ENCODE measurements at places on chromosomes 12 and 14.

DNA sequence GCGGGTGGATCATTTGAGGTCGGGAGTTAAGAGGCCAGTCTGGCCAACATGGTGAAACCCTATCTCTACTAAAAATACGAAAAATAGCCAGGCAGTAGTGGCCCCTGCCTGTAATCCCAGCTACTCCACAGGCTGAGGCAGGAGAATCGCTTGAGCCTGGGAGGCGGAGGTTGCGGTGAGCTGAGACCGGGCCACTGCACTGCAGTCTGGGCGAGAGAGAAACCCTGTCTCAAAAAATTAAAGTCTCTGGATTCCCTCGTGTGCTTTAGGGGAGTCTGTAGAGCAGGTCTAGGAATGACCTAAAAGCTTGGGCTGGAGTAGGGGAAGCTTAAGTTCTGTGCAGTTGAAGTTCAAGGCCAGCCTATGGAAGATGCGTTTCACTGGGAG, 697 bp upstream of the TULP3 start:
- no peak for DNase-seq

- DNase-seq, result peak; percentile 20
Measured at GRCh38 chr12:19997656-19998400, 370.5 kb upstream of the PDE3A start.

DNA sequence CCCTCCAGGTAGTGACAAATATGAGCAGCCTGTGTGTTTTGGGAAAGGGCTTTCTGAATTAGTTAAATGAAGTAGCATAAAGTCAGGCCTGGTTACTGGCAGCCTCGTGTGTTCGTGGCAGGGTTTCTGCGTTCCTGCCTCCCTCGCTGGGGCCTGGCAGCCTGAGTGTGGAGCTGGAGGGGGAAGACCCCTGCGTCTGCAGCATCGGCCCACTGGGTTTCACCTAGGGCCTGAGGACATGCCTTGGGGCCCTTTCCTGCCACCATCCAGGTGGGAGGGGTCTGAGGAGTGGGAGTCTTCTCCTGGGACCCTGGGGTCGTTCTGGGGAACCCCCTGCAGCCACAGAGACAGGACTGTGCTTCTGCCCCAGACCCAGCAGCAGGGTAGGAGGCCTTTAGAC, 20.4 kb upstream of the AMN start:
- DNase-seq, result no peak

GRCh38 chr14:68373847-68374444, 418.9 kb downstream of the ZFP36L1 start:
- DNase-seq, result no peak

GRCh38 chr12:155646-156045, 58.3 kb downstream of the SLC6A12 start:
- DNase-seq, result no peak

GRCh38 chr12:101696251-101697196, 916 bp upstream of the CHPT1 start:
- DNase-seq, result peak; percentile 6

GRCh38 chr14:37585101-37585511, 9.9 kb downstream of the FOXA1 start:
- DNase-seq, result no peak

- DNase-seq, result peak; percentile 77
Measured at GRCh38 chr12:69527506-69528272, 57.5 kb downstream of the FRS2 start.

- no peak for DNase-seq
Measured at GRCh38 chr12:6425590-6426531, 18.9 kb upstream of the CD27 start.

GRCh38 chr12:13383379-13383778, 186.9 kb downstream of the EMP1 start:
- no peak for DNase-seq

DNA sequence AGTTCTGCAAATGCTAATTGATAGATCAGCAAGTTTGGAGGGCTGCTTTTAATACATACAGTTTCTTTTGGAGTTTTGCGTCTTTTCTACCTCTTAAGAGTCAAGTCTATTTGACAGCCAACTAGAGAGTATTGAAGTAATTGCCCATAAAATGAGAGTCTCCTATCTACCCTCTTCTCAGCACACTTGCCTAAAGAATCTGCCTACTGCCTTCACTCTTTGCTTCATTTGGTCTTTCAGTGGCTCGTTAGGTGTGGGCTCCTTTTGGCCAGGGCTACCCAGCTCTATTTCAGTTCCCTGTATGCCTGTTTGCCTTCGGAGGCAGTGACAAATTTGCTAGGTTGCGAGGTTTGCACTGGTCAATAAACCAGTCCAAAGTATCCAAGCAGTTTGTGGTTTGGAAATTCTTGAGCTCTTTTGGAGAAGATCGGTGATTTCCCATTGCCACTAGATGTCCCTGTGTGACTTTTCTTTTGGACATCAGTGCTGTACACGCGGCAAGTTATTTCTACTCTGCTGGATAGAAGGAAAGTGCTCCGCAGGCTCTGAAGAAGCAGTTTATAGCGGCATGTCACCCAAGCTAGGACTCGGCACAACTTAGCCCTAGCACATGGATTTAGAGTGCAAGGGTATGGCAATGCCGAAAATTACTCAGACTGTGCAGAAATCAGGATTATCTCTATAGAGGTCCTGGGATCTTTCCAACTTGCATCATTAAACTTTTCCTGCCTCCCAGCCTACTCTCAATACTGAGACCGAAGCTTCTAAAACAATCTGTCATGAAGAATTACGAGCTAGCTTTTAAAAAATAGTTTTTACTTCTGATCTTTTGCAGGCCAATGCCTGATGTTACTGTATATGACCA, 38.6 kb downstream of the MGST1 start:
- DNase-seq, result peak; percentile 29

- DNase-seq, result no peak
Measured at GRCh38 chr14:93163564-93163963, 21.1 kb downstream of the MOAP1 start.

- no peak for DNase-seq
Measured at GRCh38 chr12:56374726-56375597, 12.3 kb upstream of the APOF start.

GRCh38 chr12:41437563-41437962, 249.4 kb downstream of the PDZRN4 start:
- DNase-seq, result no peak

- no peak for DNase-seq
Measured at GRCh38 chr12:130495156-130495555, 157.5 kb downstream of the PIWIL1 start.

DNA sequence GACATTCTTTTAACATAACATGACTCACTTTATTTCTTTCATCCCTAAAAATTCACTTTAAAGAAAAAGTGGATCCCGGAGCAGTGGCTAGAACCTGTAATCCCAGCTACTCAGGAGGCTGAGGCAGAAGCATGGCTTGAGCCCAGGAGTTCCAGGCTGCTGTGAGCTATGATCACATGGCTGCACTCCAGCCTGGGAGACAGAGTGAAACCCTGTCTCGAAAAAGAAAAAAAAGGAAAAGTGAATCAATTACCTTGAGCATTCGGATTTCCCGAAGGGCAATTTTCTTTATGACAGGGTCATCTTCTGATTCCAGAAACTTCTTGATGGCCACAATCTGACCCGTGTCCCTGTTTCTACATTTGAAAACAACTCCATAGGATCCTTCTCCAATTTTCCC, 1.2 kb downstream of the CDKL1 start:
- DNase-seq, result no peak

- no peak for DNase-seq
Measured at GRCh38 chr12:99147130-99147529, 500.4 kb upstream of the GARIN6 start.

- DNase-seq, result peak; percentile 65
Measured at GRCh38 chr14:69092840-69093422, 60.0 kb downstream of the DCAF5 start.

DNA sequence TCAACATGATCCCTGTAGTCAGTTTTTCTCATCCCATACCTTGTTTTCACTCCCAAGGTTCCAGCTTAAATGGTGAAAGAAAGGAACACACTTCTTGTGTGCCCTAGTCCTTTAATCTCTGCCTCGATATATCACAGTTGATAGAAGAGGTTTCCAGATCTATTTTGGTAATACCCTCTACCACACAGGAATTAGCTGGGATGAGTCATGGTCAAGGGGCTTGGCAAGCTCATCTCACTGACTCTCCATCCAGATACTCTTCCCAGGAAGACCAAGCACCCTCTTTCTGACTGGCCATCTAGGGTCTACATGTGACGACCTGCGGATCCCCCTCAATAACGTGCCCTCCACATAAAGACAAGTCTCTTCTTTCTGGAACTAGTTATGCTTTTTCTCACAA, 277.9 kb downstream of the ITPR2 start:
- DNase-seq, result no peak

- DNase-seq, result no peak
Measured at GRCh38 chr12:100699209-100699608, 95.4 kb upstream of the ANO4 start.

- DNase-seq, result no peak
Measured at GRCh38 chr12:42574851-42575266, 14.7 kb downstream of the PRICKLE1 start.

DNA sequence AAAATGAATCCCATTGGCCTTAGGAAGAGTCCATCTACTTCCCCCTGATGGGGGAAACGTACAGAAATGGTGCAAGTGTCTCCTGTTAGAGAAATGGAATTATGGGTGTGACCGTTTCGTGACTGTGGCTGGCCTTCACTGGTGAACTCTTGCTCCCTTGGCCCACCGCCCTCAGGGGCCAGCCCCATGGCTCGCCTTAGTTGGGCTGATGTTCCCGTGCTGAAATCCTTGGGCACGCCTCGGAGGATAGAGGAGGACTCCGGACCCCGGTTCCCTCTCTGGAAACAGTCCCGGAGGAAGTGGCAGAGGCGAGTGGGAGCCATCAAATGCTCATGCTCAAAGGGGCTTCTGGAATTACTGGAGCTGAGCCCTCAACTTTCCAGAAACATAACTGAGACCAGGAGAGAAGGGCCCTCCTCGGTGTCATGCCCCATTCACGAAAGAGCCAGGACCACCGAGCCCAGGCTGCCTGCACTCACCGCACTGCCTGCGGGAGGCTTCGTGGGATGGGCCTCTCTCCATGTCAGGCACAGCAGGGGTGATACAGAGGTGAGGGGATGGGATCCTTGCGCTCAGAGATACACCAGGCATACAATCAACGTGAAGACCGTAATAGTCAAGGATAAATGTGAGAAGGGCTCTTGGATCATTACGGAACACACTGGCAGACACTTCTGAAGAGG, 10.1 kb upstream of the CACNA2D4 start:
- DNase-seq, result no peak

- no peak for DNase-seq
Measured at GRCh38 chr14:63243646-63244045, 39.4 kb downstream of the RHOJ start.

DNA sequence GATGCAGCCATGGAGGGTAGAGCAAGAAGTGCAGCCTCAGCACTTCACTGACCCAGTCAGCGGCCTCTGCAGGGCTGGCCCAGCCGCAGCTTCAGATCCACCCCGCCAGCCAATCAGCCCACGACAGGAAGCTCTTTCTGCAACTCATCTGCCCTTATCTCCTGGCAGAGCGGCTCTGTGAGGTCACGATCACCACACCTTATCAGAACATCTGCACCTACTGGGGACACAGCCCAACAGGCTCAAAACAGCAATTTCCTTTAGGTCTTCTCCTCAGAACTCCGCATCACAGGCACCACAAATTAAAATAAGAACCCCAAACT, 287.3 kb downstream of the BCL11B start:
- no peak for DNase-seq

DNA sequence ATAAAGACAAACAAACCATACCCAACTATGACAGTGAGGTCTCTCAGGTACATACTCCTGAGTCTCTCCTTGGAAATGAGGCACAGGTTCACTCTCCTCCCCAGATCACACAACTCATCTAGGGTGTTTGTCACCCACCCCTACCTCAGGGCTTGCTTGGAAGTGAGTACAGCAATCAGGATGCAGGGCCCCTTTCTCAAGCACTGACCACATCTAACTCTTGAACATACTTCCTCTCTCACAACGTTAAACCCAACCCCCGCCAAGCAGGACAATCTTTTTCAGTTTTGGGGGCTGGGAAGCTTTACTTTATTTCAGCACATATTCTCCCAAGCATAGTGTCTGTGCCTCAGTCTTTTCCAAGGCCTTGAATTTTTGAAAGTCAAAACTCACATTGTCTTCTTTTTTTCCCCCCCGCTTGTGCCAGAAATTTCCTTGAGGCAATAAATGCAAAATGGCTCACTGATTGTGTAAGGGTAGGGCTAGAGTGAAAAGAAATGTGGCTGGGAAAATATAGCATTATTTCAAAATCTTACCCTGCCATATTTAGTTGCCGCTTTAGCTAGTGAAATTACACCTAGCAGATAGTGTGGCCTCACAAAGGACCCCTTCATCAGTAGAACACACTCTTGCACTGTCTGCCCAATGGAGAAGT, 2.4 kb upstream of the GPR65 start:
- DNase-seq, result no peak

DNA sequence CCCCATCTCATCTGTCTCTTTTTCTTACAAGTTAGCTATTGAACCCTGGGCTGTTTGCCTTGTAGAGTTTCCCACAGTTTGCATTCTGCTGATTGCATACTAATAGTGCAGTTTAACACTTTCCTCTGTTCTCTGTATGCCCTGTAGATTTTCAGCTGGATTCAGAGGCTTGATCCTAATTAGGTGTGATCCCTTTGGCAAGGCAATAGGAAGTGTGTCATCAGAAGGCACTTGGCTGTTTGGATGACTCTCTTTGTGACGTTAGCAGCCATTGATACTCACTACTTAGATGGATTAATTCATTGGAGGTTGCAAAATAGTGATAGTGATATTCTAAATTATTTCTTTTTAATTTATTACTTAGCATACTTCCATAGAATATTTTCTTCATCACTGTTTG, 33.6 kb downstream of the FUT8 start:
- peak; percentile 36 for DNase-seq

GRCh38 chr12:68538726-68539614, 71.7 kb upstream of the RAP1B start:
- DNase-seq, result peak; percentile 22

- DNase-seq, result no peak
Measured at GRCh38 chr14:90336401-90336800, 4.7 kb upstream of the NRDE2 start.

GRCh38 chr14:75042035-75042434, 9.2 kb downstream of the MLH3 start:
- DNase-seq, result peak; percentile 84

DNA sequence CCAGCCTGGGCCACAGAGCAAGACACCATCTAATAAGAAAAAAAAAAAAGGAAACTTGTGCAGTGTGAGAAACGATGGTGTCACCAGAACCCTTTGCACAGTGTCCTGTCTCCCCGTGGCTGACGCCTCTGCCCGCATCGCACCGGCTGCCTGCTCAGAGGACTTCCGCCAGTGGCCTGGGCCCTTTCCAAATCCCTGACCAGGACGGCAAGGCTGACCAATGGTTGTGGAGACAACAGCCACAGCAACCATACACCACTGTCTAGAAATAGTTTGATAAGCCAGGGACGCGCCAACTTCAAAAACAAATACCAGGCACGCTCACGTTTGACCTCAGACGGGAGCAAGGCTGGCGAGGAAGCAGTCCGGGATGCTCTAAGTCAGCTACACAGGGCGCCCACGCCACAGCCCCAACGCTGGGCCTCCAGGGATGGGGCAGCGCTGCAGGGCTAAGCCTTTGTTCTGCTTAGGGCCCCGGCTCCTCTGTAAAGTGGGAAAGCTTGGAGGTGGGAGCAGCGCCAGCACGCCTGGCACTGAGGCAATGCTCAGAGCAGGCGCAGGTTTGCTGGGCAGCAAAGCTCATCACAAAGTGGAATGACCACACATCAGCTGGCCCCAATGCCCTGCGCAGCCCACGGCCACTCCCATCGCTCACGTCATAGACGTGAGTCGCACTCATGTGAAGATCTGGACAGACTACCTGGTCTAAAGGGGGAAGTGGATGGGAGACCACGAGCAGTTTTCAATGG, 12.5 kb downstream of the PGAM5 start:
- DNase-seq, result no peak

GRCh38 chr12:72742568-72742967, 470.4 kb downstream of the TRHDE start:
- DNase-seq, result no peak

All from adipocyte (in vitro differentiated cells).